ENCODE measurements at places on chromosomes 1 and 21. TPM values are rescaled to one million over a fixed set of nuclear protein-coding genes. Genes with fewer than 3 reads are reported as not detected.

The S100A14 gene
- polyA plus RNA-seq = 0.32 TPM

The OR2L5 gene
- not detected for polyA plus RNA-seq

- DNase-seq = no peak
Measured at GRCh38 chr1:17776426-17776825, 21.3 kb downstream of the ACTL8 start.

DNA sequence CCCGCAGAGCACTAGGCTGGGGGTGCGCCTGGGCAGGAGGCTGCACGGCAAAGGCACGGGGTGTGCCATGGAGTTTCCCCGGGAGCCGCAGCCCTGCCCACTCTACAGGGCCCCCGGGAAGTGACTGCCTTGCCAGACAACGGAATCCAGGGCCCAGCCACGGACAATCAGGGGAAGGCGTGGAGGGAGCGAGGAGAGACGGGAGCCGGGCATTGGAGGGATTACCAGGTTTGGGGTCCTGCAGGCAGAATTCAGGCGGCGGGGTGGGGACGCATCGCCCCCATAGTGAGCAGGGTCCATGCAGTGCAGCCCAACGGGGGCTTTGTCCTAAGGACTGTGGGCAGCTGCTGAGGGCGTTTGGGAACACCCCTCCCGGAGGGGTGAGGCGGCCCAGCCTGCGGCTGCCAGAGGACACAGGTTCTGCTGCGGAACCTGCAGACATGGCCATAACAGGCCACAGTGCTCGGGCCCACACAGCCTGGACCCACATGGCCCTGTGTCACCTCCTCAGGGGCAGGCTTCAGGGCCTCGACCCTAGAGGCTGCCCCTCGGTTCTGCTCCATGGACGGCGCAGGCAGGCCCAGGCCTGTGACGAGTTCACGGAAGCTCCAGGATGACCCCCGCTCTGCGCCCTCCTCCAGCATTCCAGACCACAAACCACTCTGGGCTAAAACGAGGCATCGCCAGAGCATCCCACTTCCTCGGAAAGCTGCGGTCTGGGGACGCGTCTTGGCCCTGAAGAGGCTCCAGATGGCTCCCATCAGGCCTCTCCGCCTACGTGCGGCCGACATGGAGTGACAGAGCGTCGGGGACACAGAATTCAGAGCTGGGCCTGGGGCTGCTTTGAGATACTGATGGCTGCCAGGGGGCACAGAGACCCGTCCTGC lies 54.5 kb downstream of the COL6A1 start:
- DNase-seq = peak; percentile 89

GRCh38 chr1:109256971-109257681 lies 7.8 kb downstream of the CELSR2 start:
- peak; percentile 79 for DNase-seq

The PGBD5 gene
- 0.23 TPM for polyA plus RNA-seq

- DNase-seq = no peak
Measured at GRCh38 chr1:33618636-33619035, 146.2 kb downstream of the ZSCAN20 start.

GRCh38 chr1:219066631-219067349 lies 106.9 kb upstream of the LYPLAL1 start:
- DNase-seq = peak; percentile 78

GRCh38 chr1:72690871-72691270 lies 408.5 kb upstream of the NEGR1 start:
- no peak for DNase-seq

DNA sequence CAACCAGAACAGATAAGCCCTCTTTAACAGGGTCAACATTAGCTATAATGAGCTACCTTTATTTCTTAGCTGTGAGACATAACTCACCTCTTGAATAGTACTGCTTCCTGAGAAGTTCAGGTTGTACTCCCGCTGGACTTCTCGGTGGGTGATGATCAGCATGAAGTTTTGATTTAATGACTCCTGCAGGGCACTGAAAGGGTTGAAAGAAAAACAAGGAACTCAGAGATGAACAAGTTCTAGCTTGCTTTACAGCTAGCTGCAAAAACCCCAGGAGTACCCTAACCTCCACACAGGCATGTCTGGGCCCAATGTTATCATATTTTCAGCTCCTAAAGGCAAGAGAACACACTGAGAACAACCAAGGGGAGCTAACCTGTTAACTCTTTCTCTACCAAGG lies 254.4 kb downstream of the FAF1 start:
- no peak for DNase-seq
